ENCODE measurements at places on chromosomes 2 and 18.

GRCh38 chr2:109320195-109320922 lies 191.4 kb downstream of the SH3RF3 start:
- DNase-seq, result no peak

DNA sequence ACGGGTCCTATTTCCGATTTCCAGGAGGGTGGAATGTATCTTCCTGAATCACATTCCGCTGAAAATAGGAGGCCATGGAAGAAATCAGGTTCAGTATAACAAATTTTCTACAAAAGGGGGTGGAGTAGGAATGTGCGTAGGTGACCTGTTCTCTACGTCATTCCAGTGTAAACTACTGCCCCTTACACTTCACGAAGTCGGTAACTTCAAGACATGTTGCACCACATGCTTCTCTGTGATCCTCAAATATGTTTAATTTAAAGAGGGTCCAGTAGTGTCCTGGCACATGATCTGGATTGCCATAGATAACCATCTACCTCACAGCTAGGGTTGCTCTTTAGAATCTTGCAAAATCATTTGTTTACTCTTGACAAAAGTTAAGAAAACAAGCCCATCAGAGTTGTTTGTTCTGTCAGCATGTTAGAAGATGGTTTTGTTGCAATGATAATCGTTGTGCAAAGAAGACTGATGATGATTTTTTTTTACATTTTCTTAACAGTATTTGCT lies 7.5 kb upstream of the CPS1 start:
- DNase-seq, result no peak

- no peak for DNase-seq
Measured at GRCh38 chr2:30104307-30104706, 42.5 kb upstream of the YPEL5 start.

DNA sequence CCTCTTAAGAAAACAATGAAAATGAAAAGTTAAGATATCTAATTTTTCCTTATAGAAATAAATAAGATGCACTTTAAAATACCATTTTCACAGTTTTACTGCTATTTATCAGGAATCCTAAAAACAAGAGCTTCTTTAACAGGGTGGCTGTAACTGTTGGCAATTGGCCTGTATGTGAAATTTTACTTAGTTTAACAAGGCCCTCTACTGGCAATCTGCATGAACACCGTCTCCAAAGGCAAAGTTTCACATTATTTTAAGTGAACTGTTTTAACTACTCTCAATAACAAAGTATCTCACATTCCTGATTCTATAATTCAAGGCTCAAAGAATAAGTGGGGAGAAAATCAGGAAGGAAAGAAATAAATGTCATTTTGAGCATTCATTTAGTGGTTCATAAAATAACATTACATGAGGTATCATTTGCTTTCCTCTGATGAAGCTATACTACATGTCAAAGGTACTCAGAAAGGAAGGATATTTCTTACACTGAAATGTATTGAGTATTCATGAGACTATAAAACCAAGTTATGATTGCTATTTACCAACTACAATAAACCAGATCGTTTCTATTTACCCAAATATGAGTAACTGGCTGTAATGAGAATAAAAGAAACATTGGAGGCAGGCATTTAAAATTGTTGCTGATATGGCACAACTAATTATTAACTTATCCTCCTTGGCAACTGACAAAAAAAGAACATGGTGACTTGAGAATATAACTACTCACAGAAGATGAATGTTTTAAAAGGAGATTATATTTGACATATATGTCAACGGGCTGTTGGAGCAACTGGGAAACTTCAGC lies 7.0 kb downstream of the NCKAP5 start:
- no peak for DNase-seq

- no peak for DNase-seq
Measured at GRCh38 chr2:104375206-104375605, 478.7 kb upstream of the POU3F3 start.

- DNase-seq, result no peak
Measured at GRCh38 chr2:11899264-11899818, 152.9 kb downstream of the LPIN1 start.

DNA sequence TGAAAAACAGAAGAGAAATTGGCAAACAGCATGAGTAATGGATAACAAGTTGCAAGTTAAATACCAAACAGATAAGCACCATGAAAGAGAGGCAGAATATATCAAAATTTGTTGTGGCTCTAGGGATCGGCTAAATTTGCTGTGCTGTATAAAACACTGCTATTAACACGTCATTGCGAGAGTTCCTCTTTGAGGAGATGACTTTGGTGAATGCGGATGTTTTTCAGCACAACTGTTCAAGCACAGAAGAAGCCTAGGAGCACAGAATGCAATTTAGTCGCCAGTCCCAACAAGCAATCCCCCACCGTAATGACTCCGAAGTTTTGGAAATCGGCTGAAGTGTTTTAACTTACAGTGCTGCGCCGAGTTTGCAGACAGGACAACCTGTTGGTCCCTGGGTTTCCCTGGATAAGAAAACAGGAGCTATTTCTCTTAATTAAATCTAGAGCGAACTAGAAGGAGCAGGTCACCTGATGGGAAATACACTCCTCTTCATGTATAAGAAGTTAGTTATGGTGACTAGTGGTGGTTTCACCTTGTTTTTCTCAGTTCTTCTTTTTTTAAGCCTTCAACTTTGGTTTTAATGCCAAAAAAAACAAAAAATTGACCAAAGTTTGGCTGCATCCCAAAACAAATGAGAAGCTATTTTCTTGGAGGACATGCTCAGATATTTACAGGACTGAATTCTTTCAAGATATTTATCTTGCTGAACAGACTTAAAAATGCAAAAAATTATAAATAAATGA lies 454.1 kb upstream of the SALL3 start:
- no peak for DNase-seq

DNA sequence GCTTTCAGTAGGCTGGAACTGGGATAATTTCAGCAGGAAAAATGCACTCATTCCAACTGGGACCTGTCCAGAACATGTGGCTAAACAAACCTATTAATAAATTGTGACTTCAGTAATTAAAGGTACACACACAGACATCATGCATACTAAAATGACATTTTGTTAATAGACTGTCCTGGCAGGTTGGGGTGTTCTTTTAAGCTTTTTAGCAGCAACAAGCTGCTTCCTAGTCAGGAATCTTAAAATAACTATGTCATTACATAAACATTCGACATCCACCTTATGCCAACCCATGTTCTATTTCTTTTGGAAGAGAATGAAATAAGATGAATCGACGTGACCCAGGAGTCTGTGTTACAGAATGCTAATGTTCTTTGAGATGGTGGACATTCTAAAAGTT lies 435.7 kb downstream of the TXNL1 start:
- no peak for DNase-seq

GRCh38 chr2:38147333-38148121 lies 71.6 kb upstream of the CYP1B1 start:
- no peak for DNase-seq

GRCh38 chr18:47081578-47081977 lies 46.2 kb upstream of the ELOA2 start:
- DNase-seq, result no peak

DNA sequence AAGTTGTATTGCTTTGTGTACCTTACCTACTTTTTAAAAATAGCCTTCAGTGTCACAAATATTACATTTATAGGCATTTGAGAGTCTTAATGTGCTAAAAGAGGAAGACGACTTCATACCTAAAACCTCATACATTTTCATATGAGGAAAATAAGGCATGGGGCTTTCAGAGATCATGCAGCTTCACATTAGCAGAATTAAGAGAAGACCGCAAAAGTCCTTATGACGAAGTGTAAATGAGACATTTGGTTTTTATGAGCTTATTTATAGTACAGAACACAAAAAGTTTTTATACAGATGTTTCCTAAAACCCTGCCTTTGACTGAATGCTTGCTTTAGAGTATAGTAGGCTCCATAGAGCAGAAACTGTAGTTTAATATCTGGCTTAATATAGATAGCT lies 10.1 kb upstream of the CCDC138 start:
- DNase-seq, result no peak
